ENCODE measurements at places on chromosomes 13 and 19. TPM values are rescaled to one million over a fixed set of nuclear protein-coding genes. Genes with fewer than 3 reads are reported as not detected.
A peak's percentile ranks its signal among the peaks of the same experiment; 100 is the strongest.

DNA sequence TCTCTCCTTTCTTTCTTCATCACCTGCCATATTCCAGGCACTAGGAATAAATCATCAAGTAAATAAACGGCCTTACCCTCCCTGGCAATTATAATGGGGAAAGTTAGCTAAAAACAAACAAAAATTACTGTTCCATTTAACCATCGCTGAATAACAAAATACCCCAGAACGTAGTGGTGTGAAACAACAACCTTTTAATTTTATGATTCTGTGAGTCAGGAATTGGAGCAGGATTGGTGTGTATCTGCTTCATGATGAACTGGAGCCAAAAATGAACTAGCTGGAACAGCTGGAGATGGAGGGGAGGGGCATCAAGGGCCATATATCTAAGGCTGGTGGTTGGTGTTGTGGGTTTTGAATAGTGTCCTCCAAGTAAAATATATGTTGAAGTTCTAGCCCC, 3.7 kb upstream of the CADM4 start:
- peaks cover 4% of the 10 kb centered on the region for H3K36me3 ChIP-seq
- no peak overlapping the region for H3K27ac ChIP-seq
- H3K4me3 ChIP-seq = no peak overlapping the region
- peaks cover 3% of the 10 kb centered on the region for H3K4me1 ChIP-seq
- DNase-seq = no peak

DNA sequence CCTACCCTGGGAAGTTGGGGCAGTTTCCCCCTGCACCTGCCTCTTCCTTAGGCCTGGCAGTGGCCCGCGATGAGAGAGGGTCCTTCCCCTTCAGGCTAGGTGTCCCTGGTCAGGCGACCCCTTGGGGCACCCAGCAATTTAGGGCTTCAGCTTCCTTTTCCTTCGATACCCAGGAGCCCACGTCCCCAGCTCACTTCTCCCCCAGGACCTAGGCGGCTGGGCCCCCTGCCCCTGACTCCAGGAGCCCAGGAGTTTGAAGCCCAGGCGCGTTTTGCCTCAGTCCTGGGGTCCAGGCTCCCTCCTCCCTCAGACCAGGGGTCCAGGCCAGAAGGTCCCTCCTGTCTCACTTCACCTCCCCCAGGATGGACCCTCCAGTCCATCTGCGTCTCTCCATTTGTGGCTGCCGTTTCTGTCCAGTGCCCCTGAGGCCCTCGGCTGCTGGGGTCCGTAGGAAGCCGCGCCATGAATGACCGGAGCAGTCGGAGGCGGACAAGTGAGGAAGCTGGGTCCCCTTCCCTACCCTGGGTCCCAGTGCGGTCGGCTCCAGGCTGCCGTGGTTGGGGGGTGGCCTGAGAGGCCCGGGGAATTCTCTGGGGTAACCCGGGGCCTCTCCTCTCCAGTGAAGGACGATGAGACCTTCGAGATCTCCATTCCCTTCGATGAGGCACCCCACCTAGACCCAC, 714 bp downstream of the CCDC106 start:
- H3K4me3 ChIP-seq = peak overlapping the region; percentile 59
- H3K27me3 ChIP-seq = no peaks in the 10 kb centered on the region
- peaks cover 3% of the 10 kb centered on the region for H3K4me1 ChIP-seq
- DNase-seq = no peak

DNA sequence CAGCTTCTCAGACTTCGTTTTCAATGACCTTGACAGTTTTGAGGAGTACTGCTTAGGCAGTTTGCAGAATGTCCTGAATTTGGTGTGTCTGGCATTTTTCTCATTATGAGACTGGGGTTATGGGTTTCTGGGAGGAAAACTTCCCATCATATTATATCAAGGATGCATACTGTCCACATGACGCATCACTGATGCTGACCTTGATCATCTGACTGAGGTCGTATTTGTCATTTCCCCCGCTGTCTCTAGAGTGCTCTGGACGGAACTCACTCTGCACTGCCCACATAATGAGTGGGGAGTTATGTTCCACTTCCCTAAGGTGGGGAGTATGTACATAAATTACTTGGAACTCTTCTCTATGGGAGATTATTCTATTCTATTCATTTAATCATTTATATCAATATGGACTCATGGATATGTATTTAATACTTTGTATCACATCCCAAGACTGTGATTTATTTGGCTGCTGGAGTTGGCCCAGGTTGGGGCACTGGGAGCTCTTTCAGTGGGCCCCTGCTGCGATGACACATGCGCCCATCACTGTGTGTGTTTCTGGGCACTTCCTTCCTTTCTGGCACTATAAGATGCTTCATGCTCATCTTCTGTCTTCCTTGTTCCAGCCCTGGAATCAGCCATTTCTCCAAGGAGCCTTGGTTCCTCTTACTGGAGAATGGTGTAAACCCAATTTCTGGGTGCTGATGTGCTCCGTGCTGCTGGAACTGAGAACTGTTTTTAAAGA, 138.6 kb downstream of the MIPEP start:
- H3K4me3 ChIP-seq = no peak overlapping the region
- no peaks in the 10 kb centered on the region for H3K36me3 ChIP-seq
- no peaks in the 10 kb centered on the region for H3K27me3 ChIP-seq
- H3K27ac ChIP-seq = no peak overlapping the region
- H3K4me1 ChIP-seq = peaks cover 23% of the 10 kb centered on the region
- DNase-seq = no peak

- no peak overlapping the region for H3K27ac ChIP-seq
- H3K4me3 ChIP-seq = no peak overlapping the region
- no peaks in the 10 kb centered on the region for H3K36me3 ChIP-seq
These were observed 162.7 kb downstream of the TBC1D4 start for GRCh38 chr13:75319254-75319653.

GRCh38 chr13:77374786-77375185, 47.9 kb upstream of the MYCBP2 start:
- H3K27me3 ChIP-seq = no peaks in the 10 kb centered on the region
- DNase-seq = no peak
- no peaks in the 10 kb centered on the region for H3K4me1 ChIP-seq
- no peaks in the 10 kb centered on the region for H3K36me3 ChIP-seq
- H3K27ac ChIP-seq = no peak overlapping the region

DNA sequence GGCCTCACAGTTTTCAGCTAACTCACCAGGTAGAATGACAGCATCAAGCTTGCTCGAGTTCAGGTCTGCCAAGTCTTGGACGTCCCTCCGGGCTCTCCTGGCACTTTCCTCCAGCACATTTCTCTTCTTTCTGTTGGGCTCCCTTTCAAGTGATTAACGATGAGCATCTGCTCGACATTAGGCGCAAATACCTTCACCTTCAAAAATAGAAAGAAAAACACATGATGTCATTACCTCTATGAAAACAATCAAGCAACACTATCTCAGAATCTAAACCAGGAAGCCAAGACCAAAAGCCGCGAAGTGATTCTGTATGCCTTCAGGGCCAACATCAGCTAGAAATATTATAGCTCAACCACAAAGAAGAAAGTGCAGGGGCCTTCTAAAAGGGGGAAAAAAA, 15.4 kb upstream of the CLN5 start:
- no peak overlapping the region for H3K4me3 ChIP-seq
- no peak for DNase-seq

DNA sequence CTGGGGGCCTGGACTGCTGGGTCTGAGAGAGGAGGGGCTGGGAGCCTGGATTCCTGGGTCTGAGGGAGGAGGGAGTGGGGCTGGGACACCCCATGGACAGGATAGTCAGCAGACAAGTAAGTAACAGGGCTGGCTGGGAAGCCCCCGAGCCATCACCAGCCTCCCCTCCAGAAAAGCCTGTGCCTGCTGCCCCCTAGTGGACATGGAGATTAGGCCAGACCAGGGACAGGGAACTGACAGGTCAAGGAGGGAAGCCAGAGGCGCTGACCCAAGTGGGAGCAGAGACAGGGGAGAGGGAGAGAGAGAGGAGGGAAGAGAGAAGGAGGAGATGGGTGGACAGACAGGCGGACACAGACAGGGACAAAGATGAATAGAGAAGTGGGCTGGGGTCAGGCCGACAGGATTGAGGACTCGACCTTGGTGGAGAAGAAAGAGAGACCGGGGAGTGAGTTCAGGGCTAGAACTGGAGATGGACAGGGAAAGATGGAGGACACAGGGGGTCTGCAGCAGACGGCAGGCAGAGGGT, 6.7 kb upstream of the ERFL start:
- H3K36me3 ChIP-seq = no peaks in the 10 kb centered on the region
- H3K4me3 ChIP-seq = no peak overlapping the region
- H3K27me3 ChIP-seq = peaks cover 54% of the 10 kb centered on the region
- no peak overlapping the region for H3K27ac ChIP-seq
- peaks cover 12% of the 10 kb centered on the region for H3K4me1 ChIP-seq

GRCh38 chr19:43362745-43363144, 9.3 kb downstream of the CD177 start:
- no peak overlapping the region for H3K4me3 ChIP-seq
- H3K4me1 ChIP-seq = peaks cover 2% of the 10 kb centered on the region
- no peak for DNase-seq
- no peaks in the 10 kb centered on the region for H3K36me3 ChIP-seq
- H3K27me3 ChIP-seq = peaks cover 12% of the 10 kb centered on the region

GRCh38 chr13:22538400-22538799, 642.4 kb upstream of the SGCG start:
- H3K27me3 ChIP-seq = no peaks in the 10 kb centered on the region
- no peak overlapping the region for H3K27ac ChIP-seq
- H3K36me3 ChIP-seq = no peaks in the 10 kb centered on the region
- H3K4me3 ChIP-seq = no peak overlapping the region
- no peaks in the 10 kb centered on the region for H3K4me1 ChIP-seq

DNA sequence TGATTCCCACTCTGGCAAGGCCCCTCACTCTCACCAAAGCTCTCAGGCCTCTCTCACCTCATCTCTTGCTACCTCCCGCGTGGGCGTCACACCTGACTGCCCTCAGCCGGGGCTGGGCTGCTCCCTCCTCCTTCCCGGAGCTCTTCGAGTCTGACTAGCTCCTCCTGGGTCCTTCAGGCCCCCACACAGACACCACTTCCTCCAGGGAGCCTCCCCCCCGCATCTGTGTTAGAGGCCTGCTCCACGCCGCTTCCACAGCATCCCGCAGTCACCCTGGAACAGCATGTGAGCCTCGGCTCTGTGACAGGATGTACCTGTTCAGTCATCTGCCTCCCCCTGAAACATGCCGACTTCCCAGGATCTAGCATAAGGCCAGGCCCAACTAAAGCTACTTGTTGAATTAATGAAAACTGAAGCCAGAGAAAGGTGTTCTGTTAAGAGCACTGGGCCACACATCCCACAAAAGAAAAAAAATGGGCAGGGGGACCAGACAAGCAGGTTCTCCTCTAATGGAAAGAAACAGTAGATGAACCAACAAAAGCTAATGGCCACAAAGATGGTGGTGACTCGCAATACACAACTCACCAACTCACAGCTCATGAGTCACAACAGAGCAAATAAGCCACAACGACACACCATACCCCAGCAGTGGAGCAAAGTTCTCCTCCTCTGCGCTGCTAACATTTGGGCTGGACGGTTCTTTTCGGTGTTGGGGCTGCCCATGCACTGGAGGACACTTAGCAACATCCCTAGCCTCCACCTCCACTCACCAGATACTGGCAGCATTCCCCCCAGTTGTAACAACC, 3.0 kb downstream of the PPP6R1 start:
- H3K27ac ChIP-seq = no peak overlapping the region
- DNase-seq = no peak
- no peaks in the 10 kb centered on the region for H3K27me3 ChIP-seq
- peaks cover 3% of the 10 kb centered on the region for H3K4me1 ChIP-seq
- no peaks in the 10 kb centered on the region for H3K36me3 ChIP-seq
- H3K4me3 ChIP-seq = no peak overlapping the region

DNA sequence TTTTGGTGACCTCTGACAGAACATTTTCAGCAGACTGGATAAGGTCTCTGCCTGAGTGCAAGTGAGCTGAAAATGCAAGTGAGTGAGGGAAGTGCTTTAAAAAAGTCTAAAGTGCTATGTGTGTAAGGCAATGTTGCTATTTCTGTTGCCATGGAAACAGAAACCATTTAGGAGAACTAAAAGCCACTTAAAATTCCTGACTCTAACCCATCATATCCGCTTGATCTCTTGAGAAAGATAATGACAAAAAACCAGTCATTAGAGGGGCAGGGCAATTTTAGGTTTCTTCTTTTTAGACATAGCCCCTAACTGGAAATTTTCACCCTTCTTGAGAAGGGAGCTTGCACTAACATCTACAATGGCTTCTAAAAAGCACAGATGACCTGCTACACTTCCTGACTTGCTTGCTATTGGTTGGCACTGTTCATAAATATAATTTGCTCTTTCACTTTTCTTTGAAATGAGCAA, at the start of gene CYSLTR2:
Gene CYSLTR2 (plus strand): TSS at position 458 of the 468 bp plus-strand sequence. CDS start 52,889 bp downstream, outside the sequence.
- H3K4me3 ChIP-seq = no peak within 1 kb of the TSS
- H3K36me3 ChIP-seq = no peaks in the 10 kb centered on the region
- no peak within 1 kb of the TSS for H3K27ac ChIP-seq
- no peaks in the 10 kb centered on the region for H3K4me1 ChIP-seq

DNA sequence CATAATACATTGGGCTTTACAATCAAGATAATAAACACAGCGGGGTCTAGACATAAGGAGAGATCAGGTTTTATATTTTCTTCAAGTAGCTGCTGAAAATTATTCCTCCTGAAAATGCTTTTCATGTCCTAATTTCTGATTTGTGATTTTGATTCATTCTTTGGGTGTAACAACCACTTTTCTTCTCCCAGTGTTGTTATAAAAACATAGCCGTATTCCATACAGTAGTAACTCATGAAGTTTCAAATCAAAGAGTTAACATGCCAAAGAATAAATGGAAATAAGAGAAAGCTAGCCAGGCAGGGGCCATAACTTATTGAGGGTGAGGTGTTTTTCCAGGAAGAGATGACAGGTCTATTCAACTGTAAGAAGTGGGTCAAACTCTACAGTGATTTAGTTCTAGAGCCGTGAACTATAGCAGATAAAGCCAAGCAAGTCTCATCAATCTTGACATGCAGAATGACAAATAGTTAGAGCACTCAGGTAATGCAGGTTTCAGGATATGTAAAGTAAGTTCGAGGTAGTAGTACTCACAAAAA, 934.4 kb upstream of the SLITRK1 start:
- no peaks in the 10 kb centered on the region for H3K36me3 ChIP-seq
- DNase-seq = no peak
- no peaks in the 10 kb centered on the region for H3K27me3 ChIP-seq

DNA sequence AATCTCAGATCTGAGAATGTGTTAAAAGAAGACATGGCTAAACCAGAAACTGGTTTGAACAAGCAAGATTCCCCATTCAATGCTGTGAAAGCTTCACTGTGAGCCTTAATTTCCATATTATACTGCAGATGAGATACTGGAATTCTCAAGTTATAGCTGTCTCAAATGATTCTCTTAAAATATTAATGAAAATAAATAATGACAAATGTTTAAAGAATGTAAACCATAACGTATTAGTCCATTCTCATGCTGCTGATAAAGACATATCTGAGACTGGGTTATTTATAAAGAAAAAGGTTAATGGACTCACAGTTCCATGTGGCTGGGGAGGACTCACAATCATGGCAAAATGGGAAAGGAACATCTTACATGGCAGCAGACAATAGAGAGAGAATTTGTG, 667.8 kb downstream of the SLITRK1 start:
- DNase-seq = no peak
- H3K4me3 ChIP-seq = no peak overlapping the region

Gene PSG2
- not detected for total RNA-seq

Gene CGB2
- not detected for total RNA-seq

Gene FCER2
- total RNA-seq = not detected

Gene FPR1
- not detected for total RNA-seq

Gene URAD
- total RNA-seq = not detected

All from fibroblast of lung (primary cell).